ENCODE measurements at places on chromosomes 2 and 18. TPM values are rescaled to one million over a fixed set of nuclear protein-coding genes. Genes with fewer than 3 reads are reported as not detected.
A peak's percentile ranks its signal among the peaks of the same experiment; 100 is the strongest.

D2HGDH gene
- total RNA-seq = 44.1 TPM

IL36A gene
- total RNA-seq = 2.0 TPM

GRCh38 chr2:21256006-21256405 is 132.2 kb downstream of the TDRD15 start:
- DNase-seq = no peak

- peak; percentile 83 for DNase-seq
Observed at GRCh38 chr2:45778720-45779171, 127.3 kb downstream of the PRKCE start.

DNA sequence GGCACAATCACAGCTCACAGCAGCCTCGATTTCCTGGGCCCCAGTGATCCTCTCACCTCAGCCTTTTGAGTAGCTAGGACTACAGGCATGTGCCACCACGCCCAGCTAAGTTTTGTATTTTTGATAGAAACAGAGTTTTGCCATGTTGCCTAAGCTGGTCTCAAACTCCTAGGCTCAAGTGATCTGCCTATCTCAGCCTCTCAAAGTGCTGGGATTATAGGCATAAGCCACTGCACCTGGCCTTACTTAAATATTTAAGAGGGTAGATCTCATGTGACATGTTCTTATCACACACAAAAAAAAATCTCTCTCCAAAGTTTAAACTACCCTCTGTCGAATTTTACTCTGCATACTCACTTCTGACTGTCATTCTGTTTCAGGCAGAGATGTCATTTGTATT is 75.4 kb upstream of the CHRNA1 start:
- DNase-seq = no peak

- DNase-seq = no peak
Observed at GRCh38 chr2:217816396-217816869, 186.4 kb downstream of the TNS1 start.

DNA sequence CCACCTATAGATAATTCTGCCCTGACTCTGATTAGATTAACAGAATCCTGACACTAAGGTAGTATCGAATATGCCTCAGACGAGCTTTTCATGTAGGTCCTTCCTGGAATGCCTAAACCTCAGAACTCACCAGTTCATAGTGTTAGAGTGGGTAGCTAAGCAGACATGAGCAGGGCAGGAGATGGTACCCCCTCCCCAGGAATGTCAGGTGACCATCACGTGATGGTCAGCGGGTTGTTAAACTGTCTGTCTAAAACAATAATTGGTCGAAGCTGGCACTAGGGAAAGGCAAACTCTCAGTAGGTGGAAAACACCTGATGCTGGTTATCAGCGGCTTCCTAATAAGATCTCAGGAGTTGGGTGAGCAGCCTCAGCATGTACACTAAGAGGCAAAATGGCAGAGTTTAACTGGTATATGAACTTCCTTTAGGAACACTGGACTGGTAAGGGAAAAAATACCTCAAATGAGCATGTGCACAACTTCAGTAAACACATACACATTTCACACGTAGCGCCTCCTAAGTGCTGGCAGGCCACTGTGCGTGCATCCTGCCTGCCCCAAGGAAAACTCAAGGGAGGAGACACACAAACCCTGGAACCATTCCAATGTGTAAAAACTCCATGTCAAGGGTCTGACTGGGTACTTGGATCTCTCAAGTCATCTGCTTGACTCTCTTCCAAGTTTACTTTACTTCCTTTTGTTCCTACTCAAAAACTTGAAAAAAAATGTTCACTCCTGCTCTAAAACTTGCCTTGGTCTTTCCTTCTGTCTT is 339.5 kb downstream of the GULP1 start:
- no peak for DNase-seq
